Stimulated activated CD8-positive, alpha-beta memory T cell treated with anti-CD3 and anti-CD28 coated beads, Interleukin-15, amount 100 ng/mL, for 24 hours (primary cell): ENCODE measurements at places on chromosomes 6 and 20.

- no peak for DNase-seq
Measured at GRCh38 chr20:17992847-17993513, 24.2 kb downstream of the MGME1 start.

DNA sequence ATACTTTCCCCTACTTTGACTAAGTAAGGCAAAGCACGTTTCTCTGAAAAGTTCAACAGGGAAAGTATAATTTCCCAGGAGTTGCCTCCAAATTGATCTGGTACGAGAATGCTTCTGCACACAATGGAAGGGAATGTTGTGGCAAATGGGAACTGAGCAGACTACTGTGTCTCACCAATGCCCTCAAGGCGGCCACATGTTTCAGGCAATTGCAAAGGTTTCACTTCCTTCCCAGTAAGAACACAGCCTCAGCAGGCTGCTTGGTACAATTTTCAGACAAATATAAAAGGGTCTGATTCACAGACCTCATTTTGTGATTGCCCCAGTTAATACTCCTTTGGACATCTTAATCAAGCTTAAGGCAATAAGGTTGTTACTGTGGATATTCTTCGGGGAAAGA, 71.2 kb downstream of the KIAA0319 start:
- DNase-seq = no peak

DNA sequence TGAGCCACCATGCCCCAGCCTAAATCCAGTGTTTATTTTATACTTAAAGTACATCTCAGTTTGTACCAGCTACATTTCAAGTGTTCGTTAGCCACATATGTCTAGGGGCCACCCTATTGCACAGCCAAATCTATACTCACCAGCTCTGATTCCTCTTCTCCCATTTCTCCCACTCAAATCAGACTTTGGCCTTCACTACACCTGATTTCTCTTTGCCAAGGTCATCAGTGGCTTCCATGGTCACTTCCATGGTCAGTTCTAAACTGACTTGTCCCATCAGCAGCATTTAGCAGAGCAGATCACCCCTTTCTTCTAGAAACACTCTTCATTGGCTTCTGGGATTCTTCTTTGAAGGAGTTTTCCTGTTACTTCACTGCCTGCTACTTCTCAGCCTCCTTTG, 14.1 kb downstream of the GHRH start:
- DNase-seq = no peak

GRCh38 chr20:58023346-58023745, 205.1 kb downstream of the ANKRD60 start:
- no peak for DNase-seq

DNA sequence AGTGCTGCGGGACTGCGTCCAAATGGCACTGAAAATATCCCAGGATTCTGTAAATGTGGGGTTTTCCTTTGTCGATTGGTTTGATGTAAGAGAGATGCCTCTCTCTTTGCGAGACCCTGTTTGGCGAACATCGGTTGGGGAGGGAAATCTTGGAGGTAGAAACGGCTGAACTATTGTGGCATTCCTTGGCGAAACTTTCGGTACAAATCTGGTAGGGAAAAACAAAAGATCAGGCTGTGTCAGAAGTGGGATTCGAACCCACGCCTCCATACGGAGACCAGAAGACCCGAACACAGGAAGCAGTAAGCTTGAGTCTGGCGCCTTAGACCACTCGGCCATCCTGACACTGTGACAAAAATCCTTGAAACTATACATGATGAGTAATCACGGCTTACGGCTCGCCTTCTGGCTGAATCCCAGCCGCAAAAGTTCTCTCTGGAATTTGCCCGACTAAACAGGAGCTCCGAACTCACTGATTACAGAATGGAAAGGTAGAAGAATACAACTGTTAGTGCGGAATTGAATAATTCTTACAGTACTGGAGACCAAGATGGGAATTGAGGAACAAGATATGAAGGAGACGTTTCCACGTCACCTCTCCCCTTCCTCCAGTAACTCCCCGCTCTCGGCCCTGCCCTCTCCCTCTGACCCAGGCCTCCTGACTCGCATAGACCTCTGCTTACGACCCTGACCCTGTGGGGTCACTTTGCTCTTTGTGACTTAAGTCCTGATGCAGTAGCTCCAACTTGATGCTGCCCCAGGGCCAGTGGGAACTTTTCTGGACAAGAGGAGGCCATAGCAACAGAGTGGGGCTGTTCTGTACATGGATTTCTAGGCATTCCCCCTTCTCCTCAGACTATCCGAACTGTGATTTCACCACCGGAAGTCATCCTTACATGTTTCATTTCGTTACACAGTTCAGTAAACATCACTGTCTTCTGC, 132.8 kb upstream of the ZNF184 start:
- no peak for DNase-seq

DNA sequence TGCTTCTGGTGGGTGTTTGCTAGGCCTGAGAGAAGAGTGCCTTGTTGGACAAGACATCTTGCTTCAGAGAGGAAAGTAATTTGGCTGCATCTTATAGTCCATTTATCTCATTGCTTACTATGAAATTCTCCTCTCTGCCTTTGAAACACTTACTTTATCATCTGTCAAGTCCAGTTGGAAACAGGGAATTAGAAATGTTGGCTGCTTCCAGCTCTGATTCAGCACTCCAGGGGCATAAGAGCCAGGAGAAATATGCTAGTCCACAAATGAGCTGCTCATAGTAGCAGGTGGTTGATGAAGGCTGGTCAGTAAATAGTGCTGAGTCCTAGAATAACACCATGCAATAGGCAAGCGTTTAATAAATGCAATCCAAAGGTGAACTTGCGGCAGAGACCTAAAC, 227.1 kb downstream of the SLC35F1 start:
- no peak for DNase-seq

- no peak for DNase-seq
Measured at GRCh38 chr6:14397518-14397901, 279.9 kb downstream of the CD83 start.

DNA sequence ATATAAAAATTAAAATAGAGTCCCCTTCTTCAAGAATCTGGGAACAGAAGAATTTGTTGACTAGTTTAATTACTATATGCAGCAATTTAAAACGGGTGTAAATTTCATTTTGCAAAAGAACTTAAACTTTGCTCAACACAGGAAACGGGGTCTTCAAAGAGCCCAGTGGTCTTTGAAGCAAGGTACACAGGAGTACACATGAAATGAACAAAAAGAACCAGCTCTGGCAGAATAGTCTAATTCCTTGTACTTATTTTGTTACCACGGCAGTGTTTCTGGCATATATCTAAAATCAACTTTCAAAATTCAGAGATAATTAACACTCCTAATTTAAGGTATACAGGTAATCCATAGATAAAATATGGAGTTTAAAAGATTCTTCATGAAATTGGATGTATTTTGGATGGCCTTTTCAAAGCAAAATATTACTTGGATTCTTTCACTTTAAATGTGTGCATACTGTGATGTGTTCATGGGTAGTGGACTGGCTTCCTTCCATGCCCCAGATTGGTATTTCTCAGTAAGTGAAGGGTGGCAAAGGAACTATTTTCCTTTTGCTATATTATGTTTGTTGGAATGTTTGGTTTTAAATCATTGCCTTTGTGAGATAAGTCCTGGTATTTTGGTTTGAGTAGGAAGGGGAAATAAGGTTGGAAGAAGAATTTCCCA, 96.8 kb upstream of the THEMIS start:
- no peak for DNase-seq

- no peak for DNase-seq
Measured at GRCh38 chr6:134379076-134379475, 61.2 kb upstream of the SGK1 start.

DNA sequence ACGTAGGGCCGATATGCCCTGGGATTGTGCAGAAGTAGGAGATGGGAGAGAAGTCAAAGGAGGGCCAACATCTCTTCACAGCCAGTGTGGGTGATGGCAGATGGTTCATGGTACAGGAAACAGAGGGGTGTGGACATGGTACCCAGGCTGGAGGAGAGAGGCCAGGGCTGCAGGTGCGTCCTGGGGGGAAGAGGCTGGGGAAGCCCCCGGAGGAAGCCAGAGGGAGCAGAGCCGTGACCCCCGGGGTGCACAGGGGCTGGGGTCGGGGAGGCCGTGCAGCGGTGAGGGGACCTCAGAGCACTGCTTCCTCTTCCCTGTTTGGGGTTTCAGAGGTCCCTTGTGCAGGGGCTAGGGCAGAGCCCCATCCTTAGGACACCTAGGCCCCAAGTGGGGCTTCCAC, 11.2 kb upstream of the ZBTB46 start:
- no peak for DNase-seq

DNA sequence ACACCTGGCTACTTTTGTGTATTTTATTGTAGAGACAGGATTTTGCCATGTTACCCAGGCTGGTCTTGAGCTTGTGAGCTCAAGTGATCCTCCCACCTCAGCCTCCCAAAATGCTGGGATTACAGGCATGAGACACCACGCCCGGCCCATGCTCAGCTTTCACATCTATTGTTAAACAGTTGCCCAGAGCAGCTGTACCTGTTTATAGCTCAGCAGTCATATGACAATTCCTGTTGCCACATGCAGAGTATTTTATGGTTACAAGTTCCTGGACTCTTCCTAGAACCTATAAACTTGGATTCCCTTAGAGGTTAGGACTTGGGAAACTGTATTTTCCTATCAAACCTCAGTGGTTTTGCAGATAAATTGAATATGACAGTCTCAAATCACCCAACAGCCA, 188.3 kb upstream of the KCNG1 start:
- DNase-seq = no peak

- DNase-seq = no peak
Measured at GRCh38 chr20:37415118-37416085, 69.5 kb downstream of the SRC start.

- DNase-seq = no peak
Measured at GRCh38 chr6:167661552-167662044, 165.1 kb upstream of the AFDN start.

- DNase-seq = no peak
Measured at GRCh38 chr6:11439017-11439420, 98.5 kb upstream of the TMEM170B start.

DNA sequence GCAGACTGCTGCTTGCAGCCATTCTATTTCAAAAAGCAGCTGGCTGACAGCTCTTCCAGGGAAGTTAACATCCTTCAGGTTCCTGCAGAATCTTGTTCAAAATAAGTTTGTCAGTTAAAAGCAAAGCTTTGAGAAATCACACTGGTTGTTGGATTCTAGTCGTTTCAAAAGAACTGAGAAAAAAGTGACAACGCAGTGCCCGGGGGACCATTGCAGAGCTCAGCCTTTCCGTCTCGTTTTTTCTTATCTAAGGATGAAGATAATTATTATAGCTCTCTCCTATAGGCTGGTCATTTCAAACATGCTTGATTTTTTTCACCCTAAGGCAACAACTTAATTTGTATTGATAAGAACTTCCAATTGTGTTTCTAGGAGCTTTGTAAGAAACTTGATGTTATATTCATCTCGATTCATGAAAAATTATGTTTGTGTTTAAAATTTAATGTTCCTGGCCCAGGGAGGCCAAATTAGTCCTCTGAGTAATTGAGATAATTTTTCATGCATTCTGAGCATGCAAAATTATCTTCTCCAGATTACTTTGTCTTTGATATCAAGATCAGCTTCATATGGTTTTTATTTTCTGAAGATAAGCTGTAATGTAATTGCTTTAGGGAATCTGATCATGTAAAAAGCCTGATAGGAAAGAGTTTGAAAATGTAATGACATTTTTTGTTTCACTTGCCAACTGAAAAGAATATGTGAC, 58.4 kb downstream of the SNAP25 start:
- DNase-seq = no peak

- no peak for DNase-seq
Measured at GRCh38 chr6:158408552-158409130, 96.4 kb downstream of the TULP4 start.

DNA sequence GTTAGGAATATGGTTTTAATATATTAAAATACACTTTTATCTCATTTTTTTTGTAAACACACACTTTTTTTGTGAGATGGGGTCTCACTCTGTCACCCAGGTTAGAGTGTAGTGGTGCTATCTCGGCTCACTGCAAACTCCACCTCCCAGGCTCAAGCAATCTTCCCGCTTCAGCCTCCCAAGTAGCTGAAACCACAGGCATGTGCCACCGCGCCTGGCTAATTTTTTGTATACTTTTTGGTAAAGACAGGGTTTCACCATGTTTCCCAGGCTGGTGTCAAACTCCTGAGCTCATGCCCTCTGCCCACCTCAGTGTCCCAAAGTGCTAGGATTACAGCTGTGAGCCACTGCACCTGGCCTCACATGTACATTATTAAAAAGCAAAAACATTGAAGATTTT, 10.8 kb downstream of the IPCEF1 start:
- no peak for DNase-seq

DNA sequence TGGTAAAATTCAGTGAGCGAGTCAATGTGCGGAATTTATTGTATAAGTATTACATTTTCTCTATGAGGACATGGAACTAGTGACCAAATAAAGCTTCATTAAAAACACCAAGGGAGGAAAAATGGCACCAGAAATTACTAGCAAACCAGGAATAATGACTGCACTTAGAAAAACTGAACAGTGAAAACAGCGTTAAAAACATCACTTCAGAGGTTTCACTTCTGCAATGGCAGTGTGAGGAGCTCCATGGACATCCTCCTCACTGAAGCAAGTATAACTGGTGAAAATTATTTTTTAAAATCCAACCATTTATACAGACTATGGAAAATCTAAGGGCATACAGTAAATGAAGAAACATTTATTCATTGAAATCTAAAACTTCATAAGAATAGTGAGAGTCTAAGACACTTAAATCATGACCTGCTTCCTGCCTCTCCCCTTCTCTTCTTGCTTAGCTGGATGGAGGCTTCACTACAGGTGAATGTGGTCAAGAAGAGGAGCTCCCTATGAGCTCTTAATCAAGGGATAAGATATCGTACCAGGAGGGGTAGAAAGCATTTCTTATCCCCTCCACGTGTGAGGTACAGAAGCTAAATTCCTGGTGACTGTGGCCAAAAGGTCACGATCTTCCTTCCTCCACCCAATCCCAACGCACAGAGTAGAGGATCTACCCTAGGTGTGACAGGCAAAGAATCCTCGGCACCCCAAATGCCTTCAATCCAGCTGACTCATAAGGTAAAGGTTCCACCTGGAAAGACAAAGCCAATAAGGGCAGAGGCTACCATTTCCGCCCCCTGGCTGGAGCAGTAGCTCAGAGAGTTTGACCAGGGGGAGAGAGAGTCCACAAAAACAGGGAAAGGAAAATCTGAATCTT, 12.3 kb upstream of the ASF1A start:
- no peak for DNase-seq

DNA sequence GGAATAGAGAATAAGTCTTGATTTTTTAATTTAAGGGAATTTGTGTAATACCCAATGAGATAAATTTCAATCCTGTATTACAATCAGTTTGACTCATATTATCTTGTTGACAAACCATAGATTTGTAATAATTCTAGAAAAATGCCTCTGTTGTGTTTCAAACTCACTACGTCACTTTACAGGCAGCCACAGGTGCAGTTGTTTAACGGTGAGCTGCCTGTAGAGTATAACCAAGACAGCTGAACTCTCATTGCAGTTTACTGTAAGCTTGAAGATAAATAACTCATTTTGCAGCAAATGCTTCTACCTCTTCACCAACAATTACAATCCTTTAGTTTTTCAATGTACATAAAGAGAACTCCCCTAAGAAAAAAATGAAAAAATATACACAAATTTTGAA, 114.3 kb downstream of the PRKN start:
- DNase-seq = no peak

GRCh38 chr6:106882138-106882537, 92.4 kb downstream of the CD24 start:
- no peak for DNase-seq
